Neural progenitor cell (in vitro differentiated cells): ENCODE measurements at places on chromosomes 7 and 10.

GRCh38 chr7:135831455-135832195 is 83.0 kb upstream of the FAM180A start:
- DNase-seq: no peak

DNA sequence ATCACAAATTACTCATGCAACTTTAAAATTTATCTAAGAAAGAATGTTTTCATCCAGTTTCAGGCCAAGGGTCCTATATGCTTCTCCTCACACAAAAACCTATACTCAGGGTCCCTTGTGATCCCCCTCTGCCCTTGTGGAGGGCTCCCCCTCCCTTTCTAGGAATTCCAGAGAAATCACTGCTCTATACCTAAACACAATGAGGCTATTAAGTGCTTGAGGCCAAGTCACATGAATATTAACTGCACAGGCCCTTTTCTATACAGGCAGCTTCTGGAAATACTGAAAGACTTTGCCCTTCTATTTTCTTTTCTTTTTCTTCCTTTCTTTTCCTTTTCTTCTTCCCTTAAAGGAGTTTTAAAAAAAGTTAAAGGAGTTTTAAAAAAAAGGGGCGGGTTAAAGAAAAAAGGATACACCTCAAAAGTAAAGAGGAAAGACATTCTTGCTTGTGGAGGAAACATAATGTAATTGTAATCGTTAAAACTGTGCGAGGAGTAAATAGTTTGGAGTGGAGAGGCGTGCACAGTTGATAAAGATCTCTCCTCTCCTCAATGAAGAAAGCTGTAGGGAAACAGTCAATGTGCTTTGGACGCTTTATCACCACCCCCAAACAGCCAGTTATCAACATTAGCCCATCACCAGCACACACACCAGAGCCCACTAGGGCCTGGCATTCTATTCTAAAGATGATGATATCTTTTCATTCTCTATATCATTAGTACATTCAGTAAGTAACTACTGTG is 16.4 kb downstream of the GRB10 start:
- DNase-seq: no peak

DNA sequence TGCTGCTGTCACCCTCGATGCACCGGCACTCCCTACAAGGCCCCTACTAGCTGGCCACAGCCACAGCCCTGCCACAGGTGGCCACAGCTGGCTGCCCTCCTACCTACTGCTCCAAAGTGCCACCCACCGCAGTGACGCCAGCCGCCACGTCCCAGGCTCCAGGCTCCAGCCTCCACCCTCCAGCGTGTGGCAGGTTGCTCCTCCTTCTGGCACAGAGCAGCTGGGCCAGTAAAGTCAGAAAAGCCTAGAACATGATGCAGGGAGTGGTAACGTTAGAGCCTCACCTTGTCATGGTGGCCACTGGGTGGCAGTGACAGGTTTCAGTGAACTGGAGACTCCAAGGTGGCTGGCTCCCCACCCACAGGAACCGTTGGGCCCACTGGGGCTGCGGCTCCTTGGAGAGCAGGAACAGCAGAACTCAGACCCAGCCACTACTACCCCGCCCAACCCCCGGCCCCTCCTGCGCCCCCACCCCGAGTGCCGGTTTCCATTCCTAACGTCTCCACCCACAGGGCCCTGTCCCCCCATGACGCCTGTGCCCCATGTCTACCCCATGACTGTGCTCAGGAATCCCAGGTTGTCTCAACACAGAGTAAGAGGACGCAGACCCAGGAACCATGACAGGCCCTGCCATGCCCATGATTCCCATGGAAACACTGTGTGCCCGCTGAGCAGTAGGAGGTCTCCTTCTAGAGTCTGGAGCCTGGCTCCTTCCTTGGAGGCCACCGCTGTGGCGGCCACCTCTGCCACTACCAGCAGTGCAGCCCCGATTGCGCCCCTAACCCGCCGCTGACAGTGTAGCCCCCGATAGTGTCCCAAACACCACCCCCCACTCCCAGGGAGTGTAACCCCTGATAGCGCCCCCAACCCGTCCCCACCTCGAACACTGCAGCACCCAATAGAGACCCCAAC is 52.3 kb upstream of the ZNF33B start:
- no peak for DNase-seq

DNA sequence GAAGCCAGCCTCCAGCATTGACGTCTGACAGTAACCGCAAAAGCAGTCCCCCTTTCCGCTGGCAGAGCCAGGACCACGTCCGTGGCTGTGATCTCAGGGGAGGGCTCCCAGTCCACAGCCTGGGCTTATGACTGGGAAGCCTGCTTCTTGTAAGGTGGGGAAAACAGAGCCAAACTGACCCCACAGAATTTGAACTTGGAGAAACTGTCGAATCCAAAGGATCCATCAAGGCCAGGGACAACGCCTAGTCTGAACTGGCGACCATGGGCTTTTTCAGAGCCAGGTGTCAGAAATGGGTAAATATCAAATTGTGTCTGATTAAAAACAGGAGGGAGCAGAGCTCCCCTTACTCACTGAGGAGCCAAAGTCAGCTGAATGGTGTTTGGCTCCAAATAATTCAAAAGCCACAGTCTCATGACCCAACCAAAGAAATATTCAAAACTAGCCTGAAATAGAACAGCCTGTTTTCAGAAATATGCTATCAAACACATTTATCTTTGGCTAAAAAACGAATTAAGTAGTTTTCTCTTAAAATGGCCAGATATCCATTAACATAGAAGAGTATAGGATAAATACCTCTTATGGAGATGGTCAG is 751.4 kb upstream of the GALNT17 start:
- DNase-seq: no peak

- no peak for DNase-seq
Observed at GRCh38 chr10:118730756-118731456, 23.9 kb downstream of the CACUL1 start.

DNA sequence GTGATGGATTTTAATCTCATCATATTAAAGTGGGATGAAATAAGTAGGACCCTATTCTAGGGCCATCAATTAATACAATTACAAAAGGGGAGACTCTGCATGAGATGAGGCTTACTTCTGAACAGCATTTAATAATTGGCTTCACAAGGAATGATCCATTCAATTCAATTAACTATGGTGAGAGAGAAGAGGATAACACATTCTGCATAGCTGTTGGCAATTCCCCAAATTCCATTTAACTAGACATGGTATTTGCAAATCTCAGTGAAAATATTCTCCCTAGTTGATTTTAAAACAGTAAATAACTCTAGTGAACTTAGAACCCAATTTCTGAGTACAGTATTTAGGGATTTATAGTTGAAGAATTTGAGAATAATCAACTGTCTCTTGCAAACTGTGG is 145.3 kb downstream of the NOC3L start:
- no peak for DNase-seq

DNA sequence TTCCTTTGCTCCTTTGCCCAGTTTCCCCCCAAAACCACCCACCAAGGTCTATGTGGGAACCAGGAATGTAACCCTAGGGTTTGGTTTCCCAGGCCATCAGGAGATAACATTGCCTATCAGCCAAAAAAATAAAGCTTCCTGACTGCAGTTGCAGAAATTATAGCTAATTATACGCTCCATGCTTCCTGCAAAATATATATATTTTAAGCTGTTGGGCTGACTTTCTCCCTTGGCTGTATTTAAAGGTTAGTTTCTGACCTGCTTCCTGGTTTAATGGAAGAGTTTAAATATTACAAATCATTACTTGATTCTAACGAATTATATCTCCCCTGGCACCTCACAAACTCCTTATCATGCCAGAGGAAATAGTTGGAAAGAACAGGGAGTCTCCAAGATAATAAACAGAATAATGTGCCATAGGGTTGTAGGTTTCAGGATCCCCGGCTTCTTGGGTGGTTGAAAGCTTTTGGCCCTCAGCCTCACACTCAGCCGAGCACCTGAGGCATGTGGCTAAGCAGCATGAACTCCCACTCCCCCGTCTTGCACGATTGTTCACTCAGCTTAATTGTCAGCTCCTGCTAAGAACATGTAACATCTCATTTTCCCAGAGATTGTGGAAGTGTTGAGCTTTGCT is 79.9 kb downstream of the FZD1 start:
- no peak for DNase-seq

- peak; percentile 40 for DNase-seq
Observed at GRCh38 chr10:49629431-49629881, 15.6 kb downstream of the CHAT start.

DNA sequence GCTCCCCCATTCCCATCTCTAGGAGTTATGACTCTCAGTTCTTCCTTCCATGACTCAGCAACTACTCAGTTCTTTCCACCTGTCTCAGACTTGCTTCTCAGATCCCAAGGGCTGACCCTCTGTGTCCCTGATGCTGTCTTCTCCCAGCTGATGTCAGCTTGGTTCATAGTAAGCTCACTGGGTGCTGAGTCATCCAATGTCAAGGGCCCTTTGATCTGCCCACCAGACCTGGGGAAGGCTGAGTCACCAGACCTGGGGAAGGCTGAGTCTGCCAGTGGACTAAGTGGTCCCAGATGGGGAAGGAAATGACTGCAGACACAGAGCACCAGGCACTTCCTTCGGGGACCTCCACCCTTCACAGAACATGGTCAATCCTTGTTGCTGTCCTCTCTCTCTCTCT is 76.1 kb upstream of the ZEB1 start:
- DNase-seq: no peak

GRCh38 chr7:155000795-155001194 is 2.1 kb downstream of the PAXIP1 start:
- DNase-seq: no peak
